ENCODE measurements at places on chromosomes 5 and 9. TPM values are rescaled to one million over a fixed set of nuclear protein-coding genes. Genes with fewer than 3 reads are reported as not detected.
A peak's percentile ranks its signal among the peaks of the same experiment; 100 is the strongest.

DNA sequence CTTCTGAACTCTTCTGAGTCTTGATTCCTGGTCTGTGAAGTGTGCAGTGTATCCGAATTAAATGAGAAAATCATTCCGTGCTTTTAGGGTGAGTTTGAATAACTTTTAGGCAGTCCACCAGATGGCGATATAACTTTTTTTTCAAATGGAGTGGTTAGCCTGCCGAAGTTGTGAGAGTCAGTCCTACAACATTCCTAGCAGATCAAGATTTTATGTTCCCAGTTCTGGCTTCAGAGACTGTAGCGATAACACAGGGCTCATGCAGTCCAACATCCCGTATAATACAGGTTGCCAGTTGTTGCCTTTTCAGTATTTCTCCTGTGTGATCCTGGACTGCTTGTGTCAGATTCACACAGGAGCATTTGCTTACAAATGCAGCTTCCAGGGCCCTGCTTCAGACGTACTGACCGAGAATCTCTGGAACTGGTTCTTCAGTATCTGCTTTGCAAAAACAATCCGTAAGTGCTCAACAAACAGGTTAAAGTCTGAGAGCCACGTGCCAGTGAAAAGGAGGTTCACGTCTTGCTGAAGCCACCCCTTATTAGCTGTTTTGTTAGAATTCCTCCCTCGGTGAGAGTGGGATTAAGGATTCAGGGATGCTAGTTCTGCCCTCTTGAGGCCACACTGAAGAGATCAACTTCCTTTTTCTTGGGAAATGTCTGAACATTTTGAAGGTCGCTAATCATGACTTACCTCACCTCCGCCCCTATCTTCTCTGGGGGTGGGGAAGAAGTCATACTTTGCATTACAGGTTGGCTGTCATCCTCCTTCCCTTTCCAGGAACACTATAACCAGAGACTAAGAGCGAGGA lies 22.8 kb downstream of the SMIM3 start:
- no peak for DNase-seq
- H3K27me3 ChIP-seq = no peaks in the 10 kb centered on the region
- H3K36me3 ChIP-seq = no peaks in the 10 kb centered on the region
- no peak overlapping the region for H3K27ac ChIP-seq
- no peak overlapping the region for H3K4me3 ChIP-seq
- peaks cover 5% of the 10 kb centered on the region for H3K4me1 ChIP-seq

GRCh38 chr5:68026092-68026885 lies 189.3 kb upstream of the PIK3R1 start:
- H3K36me3 ChIP-seq = no peaks in the 10 kb centered on the region
- H3K4me3 ChIP-seq = no peak overlapping the region
- no peak for DNase-seq
- H3K27ac ChIP-seq = no peak overlapping the region

- H3K4me1 ChIP-seq = no peaks in the 10 kb centered on the region
- H3K4me3 ChIP-seq = no peak overlapping the region
- no peak overlapping the region for H3K27ac ChIP-seq
- H3K27me3 ChIP-seq = peaks cover 4% of the 10 kb centered on the region
- no peak for DNase-seq
Measured at GRCh38 chr9:33651125-33651524, 127.1 kb downstream of the ANKRD18B start.

DNA sequence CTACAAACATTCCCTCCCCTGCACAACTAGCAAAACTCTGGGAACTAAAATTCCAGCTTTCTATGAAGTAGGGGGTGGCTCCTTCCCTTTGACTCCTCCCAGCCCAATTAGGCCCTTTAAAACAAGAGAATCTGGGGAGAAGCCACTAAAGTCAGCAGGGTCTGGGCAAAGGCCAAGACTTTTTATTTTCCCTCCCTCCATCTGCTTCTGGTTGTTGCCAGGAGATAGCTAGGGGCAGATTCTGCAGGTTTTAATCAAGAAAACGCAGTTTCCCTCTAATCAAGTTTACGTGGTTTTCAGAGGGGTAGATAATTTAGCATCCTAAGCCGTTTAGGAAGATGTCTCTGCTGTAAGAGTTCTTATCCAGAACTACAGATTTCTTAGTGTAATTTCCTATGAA lies 114.5 kb upstream of the CDH6 start:
- no peak overlapping the region for H3K4me3 ChIP-seq
- no peaks in the 10 kb centered on the region for H3K36me3 ChIP-seq
- no peak for DNase-seq
- no peaks in the 10 kb centered on the region for H3K27me3 ChIP-seq
- H3K27ac ChIP-seq = no peak overlapping the region

DNA sequence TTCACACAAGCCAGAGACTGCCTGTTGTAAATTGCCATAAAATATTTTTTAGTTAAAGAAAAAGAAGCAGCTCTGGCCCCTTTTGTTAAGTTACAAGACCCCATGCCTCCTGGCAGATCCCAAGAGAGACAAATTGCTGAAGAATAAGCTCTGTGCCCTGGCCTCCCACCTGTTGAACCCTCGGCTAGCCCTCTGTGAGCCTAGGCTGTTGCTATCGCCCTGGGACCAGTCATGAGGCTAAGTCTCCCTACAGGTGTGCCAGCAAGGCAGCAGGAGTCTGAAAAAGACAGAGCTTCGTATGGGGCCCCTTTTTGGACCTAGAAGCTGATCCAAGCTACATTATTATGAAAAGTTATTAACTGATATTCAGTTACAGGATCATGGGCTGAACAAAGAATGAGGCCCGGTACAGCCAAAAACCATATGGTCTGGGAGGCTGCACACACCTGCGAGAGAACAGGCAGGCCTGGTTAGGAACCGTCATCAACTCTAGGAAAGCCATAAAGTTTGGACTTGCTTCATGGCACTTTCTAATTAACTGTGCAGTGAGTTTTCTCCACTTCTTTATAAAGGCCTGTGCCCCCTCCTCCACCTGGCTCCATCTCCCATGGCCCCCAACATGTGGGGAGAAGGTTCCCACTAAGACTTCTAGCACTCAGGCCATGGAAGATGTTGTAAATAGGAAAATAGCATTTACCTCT lies 384.7 kb downstream of the ENC1 start:
- no peak overlapping the region for H3K27ac ChIP-seq
- H3K4me3 ChIP-seq = no peak overlapping the region
- no peaks in the 10 kb centered on the region for H3K27me3 ChIP-seq
- no peaks in the 10 kb centered on the region for H3K4me1 ChIP-seq

- peaks cover 57% of the 10 kb centered on the region for H3K36me3 ChIP-seq
- no peak overlapping the region for H3K27ac ChIP-seq
- H3K4me1 ChIP-seq = no peaks in the 10 kb centered on the region
- no peaks in the 10 kb centered on the region for H3K27me3 ChIP-seq
Measured at GRCh38 chr5:140678993-140679392, 5.6 kb upstream of the DND1 start.

GRCh38 chr9:106443520-106443919 lies 419.4 kb upstream of the ZNF462 start:
- no peak for DNase-seq
- H3K4me3 ChIP-seq = no peak overlapping the region
- no peaks in the 10 kb centered on the region for H3K36me3 ChIP-seq
- H3K27ac ChIP-seq = no peak overlapping the region
- H3K27me3 ChIP-seq = no peaks in the 10 kb centered on the region

- H3K27ac ChIP-seq = peak overlapping the region; percentile 30
- peaks cover 68% of the 10 kb centered on the region for H3K4me1 ChIP-seq
- no peak for DNase-seq
- no peaks in the 10 kb centered on the region for H3K36me3 ChIP-seq
- no peak overlapping the region for H3K4me3 ChIP-seq
- H3K27me3 ChIP-seq = no peaks in the 10 kb centered on the region
Measured at GRCh38 chr9:111900151-111900857, 3.7 kb downstream of the UGCG start.

DNA sequence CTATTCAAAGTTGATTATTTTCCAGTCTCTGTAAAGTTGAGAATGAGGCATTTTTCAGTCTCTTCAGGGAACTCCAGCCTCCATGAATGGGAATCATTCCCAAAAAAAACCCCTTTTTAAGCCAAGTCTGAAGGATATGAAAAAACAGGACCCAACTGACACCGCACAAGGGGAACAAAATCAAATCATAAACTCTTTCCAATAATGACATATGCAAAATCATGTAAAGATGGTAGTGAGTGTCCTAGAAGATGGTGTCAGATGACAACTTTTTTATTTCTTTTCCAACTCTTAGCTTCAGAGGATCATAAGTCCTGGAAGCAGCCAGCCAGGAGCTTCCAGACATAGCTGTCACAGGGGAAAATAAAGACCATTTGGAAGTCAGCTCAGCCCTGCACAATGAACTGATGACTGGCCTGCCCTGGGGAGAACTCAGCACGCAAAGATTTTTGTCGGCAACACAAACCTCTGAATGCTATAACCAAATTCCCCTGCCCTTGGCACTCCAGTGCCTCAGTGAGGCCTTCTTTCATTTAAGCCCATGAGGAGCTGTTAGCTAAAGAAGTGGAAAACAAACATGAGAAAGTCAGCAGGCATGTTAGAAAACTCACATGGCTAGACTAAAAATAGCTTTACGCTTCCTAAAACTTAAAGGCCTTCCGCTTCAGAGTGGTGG lies 85.4 kb downstream of the SLC1A3 start:
- H3K27ac ChIP-seq = no peak overlapping the region
- no peak overlapping the region for H3K4me3 ChIP-seq
- H3K4me1 ChIP-seq = peaks cover 8% of the 10 kb centered on the region
- no peaks in the 10 kb centered on the region for H3K36me3 ChIP-seq

- peaks cover 22% of the 10 kb centered on the region for H3K36me3 ChIP-seq
- H3K27me3 ChIP-seq = no peaks in the 10 kb centered on the region
- H3K27ac ChIP-seq = no peak overlapping the region
- no peak overlapping the region for H3K4me3 ChIP-seq
Measured at GRCh38 chr5:139312075-139312474, 18.5 kb downstream of the MATR3 start.

DNA sequence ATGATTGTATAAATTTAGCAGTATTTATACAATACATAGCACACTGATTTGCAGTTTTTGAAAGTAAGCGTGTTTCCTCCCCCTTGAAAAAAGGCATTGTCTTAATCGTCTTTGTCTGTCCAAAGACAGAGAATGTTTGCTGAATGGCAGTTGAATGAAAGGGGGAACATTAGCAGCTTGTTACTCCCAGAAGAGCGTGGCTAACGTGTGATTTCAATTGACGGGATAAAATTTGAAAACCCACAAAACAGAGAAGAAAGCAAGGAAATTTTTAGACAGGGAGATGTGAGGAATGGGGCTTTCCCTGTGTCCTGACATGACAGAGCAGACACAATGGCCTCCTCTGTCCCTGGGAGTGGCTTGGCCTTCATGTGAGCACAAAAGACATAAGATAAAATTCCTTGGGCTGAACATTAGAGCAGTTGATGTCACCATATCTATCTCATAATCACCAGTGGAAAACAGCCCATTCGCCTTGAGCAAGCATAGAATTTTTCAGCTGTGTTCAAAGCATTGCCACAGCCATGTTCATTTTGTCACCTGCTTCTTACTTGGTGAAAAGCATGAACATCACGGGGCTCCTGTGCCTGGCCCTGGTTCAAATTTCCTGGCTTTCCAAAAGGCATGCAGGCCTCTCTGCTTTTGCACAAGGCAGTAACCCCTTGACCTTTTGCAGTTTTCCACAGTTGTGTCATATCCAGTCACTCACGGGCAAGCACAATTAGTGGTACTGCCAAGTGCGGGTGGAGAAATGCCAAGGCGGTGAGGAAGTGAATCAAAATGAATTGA lies 126.9 kb downstream of the TLE1 start:
- H3K4me3 ChIP-seq = no peak overlapping the region
- no peaks in the 10 kb centered on the region for H3K4me1 ChIP-seq
- no peaks in the 10 kb centered on the region for H3K36me3 ChIP-seq
- no peak overlapping the region for H3K27ac ChIP-seq
- DNase-seq = no peak

GRCh38 chr9:128011071-128011817 lies 30.5 kb upstream of the EEIG1 start:
- no peak for DNase-seq
- no peaks in the 10 kb centered on the region for H3K36me3 ChIP-seq
- H3K27ac ChIP-seq = no peak overlapping the region
- H3K4me3 ChIP-seq = no peak overlapping the region
- no peaks in the 10 kb centered on the region for H3K27me3 ChIP-seq
- H3K4me1 ChIP-seq = peaks cover 49% of the 10 kb centered on the region

The PCDHB6 gene
- total RNA-seq = not detected
